Mucosa of gallbladder (tissue), 1 donor: ENCODE measurements at places on chromosomes 3 and 15. TPM values are rescaled to one million over a fixed set of nuclear protein-coding genes. Genes with fewer than 3 reads are reported as not detected.

- no peak for DNase-seq
These were observed 326.7 kb upstream of the ROPN1 start for GRCh38 chr3:124318656-124319055.

GRCh38 chr3:197292083-197292646 lies 6.2 kb downstream of the DLG1 start:
- no peak for DNase-seq

GRCh38 chr3:50568947-50569749 lies at the start of gene HEMK1:
Gene HEMK1, plus strand, starts transcription at chr3:50569522. Its CDS starts 1,583 bp downstream, at chr3:50571105.
- DNase-seq: peak; percentile 98

- no peak for DNase-seq
These were observed 7.5 kb downstream of the GYG1 start for GRCh38 chr3:148998715-148999423.

DNA sequence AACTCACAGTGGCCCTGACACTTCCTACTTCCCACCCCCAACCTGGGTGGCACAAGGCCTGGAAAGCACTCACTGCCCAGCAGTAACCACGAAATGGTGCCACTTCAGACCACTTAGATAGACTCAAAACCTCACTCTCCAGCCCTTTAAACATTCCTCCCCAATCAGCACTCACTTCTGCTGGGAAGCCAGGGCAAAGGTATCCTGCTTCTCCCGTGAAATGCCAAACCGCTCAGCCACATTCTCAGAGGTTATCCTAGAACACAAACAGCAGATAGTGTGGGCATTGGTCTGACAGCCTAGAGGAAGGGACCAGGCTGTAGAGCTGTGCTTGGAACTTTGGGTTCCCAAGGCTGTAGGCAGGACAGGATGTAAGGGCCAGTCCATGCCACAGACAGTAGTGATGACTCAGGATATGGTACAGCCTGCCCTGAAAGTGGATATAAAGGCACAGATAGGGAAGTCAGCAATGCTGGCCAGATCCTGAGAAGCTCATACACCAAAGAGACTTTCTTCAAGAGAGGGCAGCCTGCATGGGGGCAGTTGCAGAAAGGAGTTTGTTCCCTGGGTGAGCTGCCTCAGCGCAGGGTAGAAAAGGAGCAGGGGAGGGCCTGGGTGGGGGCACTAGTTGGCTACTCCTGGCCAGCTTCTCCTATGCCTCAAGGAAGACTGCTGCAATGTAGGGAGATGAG lies 9.2 kb downstream of the ACAA1 start:
- DNase-seq: no peak

GRCh38 chr3:4983739-4984510 lies 4.7 kb downstream of the BHLHE40 start:
- DNase-seq: no peak

The C2CD4B gene
- 23.8 TPM for total RNA-seq

The BAHD1 gene
- total RNA-seq: 33.1 TPM
